ENCODE measurements at places on chromosomes 6 and 20. TPM values are rescaled to one million over a fixed set of nuclear protein-coding genes. Genes with fewer than 3 reads are reported as not detected.

- DNase-seq: no peak
Observed at GRCh38 chr6:53873922-53874321, 79.1 kb downstream of the LRRC1 start.

- DNase-seq: no peak
Observed at GRCh38 chr6:135087803-135088202, 33.2 kb upstream of the HBS1L start.

- peak; percentile 77 for DNase-seq
Observed at GRCh38 chr6:50819466-50819903, 814 bp downstream of the TFAP2B start.

DNA sequence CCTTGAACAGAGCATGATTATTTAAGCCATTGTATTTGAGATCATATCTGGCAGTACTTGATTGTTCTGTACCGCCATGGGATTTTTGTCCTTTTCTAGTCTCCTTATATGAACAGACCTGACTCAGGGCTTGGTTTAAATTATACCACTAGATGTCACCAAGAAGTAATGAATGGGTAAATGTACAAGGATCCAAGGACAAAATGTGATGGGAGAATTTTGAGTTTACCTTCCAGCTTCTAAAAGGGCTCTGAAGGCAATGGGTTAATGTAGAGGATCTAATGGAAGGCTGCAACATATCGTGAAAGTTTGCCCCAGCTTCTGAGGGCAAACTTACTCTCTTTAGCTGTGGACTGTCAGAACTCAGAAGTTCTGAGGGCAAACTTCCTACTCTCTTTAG lies 12.0 kb downstream of the RNF8 start:
- no peak for DNase-seq

DNA sequence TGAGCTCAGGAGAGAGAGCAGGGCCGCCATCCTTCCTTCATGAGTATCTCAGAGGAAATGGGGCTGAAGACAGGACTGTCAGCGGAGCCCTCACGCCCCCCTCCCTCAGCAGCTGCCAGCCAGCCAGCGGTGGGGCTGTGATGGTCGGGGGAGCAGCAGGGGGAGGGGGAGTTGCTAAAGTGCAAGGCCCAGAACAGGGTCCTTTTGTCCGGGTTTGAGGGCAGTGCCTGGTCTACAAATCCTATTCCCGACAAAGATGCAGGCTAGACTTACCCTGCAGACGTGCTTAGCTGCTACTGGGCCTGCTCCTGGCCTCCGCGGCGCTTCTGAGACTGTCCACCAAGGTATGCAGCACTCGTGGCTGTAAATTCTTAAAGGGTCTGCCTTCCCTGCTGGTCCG lies 593.4 kb upstream of the CDH4 start:
- peak; percentile 41 for DNase-seq

DNA sequence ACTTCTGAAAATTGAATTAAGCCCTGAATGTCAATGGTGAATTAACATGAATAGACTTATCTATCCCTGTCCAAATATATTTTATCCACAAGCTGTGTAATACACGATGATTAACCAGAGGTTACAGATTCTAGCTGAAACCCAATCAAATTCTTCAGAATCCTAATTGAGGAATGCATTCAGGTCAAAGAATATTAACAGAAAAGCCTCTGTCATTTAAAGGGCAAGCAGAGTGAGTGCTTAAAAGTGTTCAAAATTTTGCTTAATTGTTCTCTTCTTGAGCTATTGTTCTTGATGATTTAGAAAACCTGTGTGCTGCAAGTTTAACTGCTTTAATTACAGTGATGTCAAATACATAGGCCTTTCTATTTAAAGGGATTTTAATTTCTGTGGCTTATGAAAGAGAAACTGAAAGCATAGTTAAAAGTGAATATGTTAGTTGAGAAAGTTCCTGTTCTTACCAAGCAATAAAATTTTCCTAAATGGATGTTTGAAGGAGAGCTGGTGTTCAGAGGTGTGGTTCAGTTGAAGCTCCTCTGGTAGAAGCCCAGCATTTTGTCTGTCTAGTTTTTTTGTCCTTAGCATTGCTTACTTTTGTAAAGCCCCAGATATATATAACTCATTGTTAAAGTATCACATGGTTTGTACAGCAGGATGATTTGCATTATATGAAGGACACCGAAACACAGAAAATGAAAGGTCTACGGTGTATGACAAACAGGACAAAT lies 466.3 kb upstream of the PLCB4 start:
- no peak for DNase-seq

DNA sequence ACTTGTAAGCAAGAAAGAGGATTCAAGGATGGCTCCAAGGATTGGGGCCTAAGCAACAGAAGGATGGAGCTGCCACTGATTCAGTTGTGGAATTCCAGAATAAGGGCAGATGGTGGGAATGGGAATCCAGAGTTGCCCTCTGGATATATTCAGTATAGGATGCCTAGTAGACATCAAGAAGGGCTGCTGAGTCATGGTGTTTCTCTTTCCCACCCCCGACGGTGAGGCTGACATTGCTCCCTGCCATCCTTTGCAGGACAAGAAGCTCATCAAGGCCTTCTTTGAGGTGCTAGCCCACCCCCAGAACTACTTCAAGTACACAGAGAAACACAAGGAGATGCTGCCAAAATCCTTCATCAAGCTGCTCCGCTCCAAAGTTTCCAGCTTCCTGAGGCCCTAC lies 11.2 kb upstream of the ZNF76 start:
- DNase-seq: no peak

DNA sequence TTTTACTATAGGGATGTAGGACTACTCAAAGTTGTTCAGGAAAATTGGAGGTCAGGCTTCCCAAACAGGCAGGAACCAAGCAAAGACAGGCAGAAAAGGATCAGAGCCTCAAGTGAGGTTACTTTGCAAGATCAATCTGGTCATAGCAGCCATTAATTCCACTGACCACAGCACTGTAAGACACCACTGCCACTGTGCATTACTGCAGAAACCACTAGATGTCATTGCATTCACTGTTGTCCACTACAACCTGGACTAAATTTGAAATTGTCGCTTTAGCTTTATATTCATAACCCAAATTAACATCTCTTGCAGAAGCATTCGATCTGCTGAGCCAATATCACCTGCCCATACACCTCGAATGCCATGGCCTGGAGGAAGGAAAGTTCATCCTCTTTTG lies 126.9 kb upstream of the UFL1 start:
- no peak for DNase-seq

- DNase-seq: no peak
Observed at GRCh38 chr6:111154981-111155380, 67.7 kb downstream of the SLC16A10 start.

GRCh38 chr20:53575481-53576194 lies 18.0 kb downstream of the ZNF217 start:
- no peak for DNase-seq

- no peak for DNase-seq
Observed at GRCh38 chr6:109010705-109011102, 83.9 kb downstream of the SESN1 start.

- no peak for DNase-seq
Observed at GRCh38 chr6:46288835-46289234, 118.1 kb upstream of the ENPP5 start.

DNA sequence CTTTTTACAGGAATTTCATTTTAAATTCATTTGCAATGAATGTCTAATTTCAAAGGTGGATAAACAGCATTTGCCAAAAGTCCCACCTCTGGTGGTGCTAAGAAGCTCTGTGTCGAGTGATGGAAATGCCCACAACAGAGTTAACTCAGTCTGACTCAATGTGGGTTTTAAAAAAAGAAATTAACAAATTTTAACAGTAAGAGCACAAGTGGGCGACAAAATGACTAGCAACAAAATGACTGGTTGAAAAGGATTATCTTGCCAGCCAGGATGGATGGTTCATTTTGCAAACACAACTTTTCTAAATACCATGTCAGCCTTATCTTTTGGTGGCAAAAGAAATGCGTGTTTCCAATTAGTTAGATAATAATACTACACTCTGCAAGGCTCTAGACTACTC lies 14.3 kb upstream of the TAGAP start:
- DNase-seq: no peak

DNA sequence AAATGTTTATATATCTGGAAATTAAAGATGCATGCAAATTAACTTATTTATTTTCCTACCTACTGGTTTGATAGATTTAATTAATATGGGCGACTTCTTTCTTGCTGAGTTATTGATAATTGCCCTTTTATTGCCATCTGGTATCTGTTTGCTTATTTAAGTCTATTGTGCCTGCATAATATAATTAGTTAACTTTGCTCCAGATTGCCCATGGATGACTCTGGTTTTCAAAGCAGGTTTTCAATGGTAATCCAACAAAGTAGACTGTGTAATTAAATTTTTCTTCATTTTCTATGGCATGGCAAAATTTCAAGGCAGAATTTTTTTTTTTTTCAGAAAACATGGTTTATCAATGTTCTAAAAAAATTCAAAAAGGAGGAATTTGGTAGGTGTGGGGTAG lies 1092.0 kb downstream of the GRIK2 start:
- DNase-seq: no peak

DNA sequence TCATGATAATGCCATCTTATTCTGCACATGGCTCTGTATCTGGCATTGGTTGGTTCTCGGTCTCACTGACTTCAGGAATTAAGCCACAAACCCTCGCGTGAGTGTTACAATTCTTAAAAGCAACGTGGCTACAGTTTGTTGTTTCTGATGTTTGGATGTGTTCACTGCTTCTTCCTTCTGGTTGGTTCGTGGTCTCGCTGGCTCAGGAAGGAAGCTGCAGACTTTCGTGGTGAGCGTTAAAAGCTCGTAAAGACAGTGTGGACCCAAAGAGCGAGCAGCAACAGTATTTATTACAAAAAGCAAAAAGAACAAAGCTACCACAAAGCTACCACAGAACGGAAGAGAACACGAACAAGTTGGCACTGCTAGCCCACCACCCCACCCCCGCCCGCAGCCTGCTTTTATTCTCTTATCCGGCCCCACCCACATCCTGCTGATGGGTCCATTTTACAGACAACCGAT lies 51.1 kb downstream of the MYLIP start:
- no peak for DNase-seq

- DNase-seq: no peak
Observed at GRCh38 chr6:166423781-166424180, 41.0 kb upstream of the MPC1 start.

- DNase-seq: no peak
Observed at GRCh38 chr6:46776070-46776712, 17.0 kb upstream of the MEP1A start.

GRCh38 chr20:1297486-1297885 lies 31.4 kb downstream of the SNPH start:
- no peak for DNase-seq

DNA sequence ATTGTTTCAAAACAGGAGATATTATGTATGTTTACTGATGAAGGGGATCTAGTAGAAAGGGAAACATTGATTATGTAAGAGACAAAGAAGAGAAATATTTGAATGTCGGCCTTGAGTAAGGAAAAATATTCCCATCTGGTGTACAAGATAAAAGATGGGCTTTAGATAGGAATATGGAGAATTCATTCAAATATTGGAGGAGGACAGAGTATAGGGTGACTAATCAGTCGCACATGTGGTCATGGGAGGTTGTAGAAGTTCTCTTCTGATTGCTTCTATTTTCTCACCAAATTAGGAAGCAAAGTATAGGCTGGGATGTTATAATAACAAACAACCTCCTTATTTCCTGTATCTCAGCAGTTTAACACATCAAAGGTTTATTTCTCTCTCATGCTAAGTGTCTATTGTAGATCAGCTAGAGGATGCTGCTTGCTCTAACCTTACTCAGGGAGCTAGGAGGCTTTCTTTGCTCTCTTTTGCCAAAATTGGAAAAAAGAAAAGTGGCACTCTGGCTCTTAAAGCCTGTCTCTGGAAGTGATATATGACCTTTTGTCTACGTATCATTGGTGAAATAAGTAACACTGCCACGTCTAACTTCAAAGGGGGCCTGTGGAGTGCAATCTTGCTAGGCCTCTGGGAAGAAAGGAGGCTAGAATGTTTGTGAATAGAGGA lies 1.2 kb upstream of the HDDC2 start:
- DNase-seq: no peak

DNA sequence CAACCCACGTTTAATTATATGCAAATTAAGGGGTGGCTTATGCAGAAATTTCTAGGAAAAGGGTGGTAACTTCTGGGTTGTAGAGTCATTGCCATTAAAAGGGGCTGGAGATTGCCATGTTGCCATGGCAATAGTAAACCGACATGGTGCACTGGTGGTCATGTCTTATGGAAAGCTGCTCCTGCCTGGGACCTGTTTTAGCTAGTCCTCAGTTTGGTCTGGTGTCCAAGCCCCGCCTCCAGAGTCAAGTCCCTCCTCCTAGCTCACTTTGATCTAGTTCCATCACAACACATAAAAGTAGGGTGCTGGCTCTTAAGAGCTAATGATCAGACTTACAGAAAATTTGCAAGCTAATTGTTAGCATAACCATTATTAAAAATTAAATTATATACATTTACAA lies 5.3 kb downstream of the SLC22A2 start:
- DNase-seq: no peak

GRCh38 chr6:57313711-57314471 lies 3.5 kb upstream of the PRIM2 start:
- DNase-seq: no peak

- DNase-seq: no peak
Observed at GRCh38 chr6:23608931-23609435, 517.0 kb upstream of the NRSN1 start.

GRCh38 chr20:5829241-5829809 lies 79.1 kb downstream of the SHLD1 start:
- DNase-seq: no peak

- no peak for DNase-seq
Observed at GRCh38 chr6:21390532-21391213, 202.9 kb upstream of the SOX4 start.

- DNase-seq: no peak
Observed at GRCh38 chr6:138991206-138991605, 3.2 kb upstream of the REPS1 start.

GRCh38 chr6:1482381-1483166 lies 93.2 kb downstream of the FOXF2 start:
- DNase-seq: no peak

The NHLRC1 gene
- 1.0 TPM for total RNA-seq

The PNPLA1 gene
- total RNA-seq: not detected

The PNLDC1 gene
- total RNA-seq: not detected

The HLA-A gene
- total RNA-seq: 73.8 TPM

The OR12D3 gene
- not detected for total RNA-seq

The REM1 gene
- not detected for total RNA-seq

The GMNN gene
- 91.8 TPM for total RNA-seq

The ABHD16B gene
- total RNA-seq: not detected

The ZNF341 gene
- total RNA-seq: 7.0 TPM

The MAFB gene
- 2.4 TPM for total RNA-seq

The CLDN20 gene
- total RNA-seq: not detected

The TRIM40 gene
- not detected for total RNA-seq

The MYBL2 gene
- total RNA-seq: 76.2 TPM
